Thymus (tissue), 14 donors: ENCODE measurements at places on chromosomes 3 and 15. TPM values are rescaled to one million over a fixed set of nuclear protein-coding genes. Genes with fewer than 3 reads are reported as not detected.
A peak's percentile ranks its signal among the peaks of the same experiment; 100 is the strongest.

DNA sequence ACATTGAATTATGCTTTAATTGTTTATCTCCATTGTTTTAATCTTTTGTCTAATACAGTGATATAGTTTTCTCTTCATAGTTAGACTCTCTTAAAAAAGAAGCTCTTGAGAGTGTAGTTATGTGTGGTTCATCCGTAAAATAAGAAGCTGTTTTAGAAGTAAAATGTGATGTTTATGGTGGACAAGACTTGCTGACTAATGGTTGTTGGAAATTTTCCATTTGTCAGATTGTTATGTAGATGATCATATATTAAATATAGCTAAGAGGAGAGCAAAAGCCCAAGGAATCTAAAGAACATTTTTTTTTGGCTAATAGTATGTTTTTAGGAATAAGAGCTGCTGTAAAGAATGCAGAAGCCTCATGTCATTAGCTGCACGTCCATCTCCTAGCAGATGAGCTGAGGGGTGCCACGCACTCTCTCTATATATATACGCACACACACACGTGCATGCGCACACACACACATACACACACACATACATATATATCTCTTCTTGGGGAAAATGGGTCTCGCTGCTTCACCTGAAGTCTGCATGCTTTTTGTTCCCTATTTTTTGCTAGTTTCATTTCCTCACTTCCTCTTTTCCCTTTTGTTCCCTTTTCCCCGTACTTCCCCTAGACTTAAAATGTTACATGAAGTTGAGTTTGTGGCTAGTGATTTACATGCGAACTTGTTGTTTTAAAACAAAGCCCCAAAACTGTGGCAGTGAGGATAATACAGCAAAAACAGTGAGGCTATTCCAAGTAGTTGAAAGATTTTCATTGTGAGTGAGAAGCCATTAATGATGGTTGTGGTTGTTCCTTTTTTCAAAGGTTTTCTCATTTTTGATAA, 107.8 kb downstream of the MBNL1 start:
- H3K4me3 ChIP-seq, result no peak overlapping the region
- DNase-seq, result peak; percentile 43
- no peaks in the 10 kb centered on the region for H3K27me3 ChIP-seq
- H3K27ac ChIP-seq, result no peak overlapping the region
- H3K36me3 ChIP-seq, result peaks cover 10% of the 10 kb centered on the region

CPN2 gene
- 0.07 TPM for polyA plus RNA-seq

UQCRC1 gene
- polyA plus RNA-seq, result 108 TPM

DNA sequence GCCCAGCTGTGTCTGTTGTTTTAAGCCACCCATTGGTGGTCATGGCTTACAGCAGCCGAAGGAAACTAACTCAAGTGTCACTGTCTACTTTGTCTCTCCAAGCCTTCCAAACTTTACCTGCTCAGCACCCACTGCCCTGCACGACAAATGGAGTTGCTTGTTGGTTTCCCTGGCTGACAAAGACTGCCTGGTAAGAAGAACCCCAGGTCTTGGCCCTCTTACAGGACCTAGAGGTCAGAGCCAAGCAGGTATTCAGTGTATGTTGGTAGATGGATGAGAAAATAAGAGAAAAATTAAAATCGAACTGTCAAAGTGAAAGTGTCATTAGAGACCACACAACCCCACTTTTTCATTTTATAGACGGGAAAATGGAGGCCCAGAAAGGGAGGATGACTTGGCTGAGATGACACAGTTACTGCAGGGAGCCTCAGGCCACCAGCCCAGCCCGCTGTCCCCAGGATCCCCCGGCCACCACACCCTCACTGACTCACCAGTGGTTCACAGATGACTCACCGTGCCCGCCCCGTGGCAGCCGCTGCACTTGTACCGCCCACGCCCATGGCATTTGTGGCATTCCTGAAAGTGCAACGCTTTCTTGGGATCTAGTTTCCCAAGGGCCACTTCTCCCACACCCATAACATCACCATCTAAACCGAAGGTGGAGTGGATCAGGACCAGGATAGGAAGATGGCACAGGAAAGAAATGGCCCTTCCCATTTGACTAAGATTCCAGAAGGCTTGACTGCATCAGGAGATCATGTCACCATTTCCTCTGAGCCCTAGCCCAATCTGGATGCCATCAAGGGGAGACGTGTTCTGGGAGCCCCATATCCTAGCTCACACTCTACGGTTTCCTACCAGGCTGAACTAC, 15.2 kb downstream of the SSUH2 start:
- H3K27ac ChIP-seq, result no peak overlapping the region
- no peak overlapping the region for H3K4me3 ChIP-seq
- H3K4me1 ChIP-seq, result no peaks in the 10 kb centered on the region

GRCh38 chr3:1632128-1632527, 466.5 kb upstream of the CNTN4 start:
- DNase-seq, result no peak
- H3K27ac ChIP-seq, result no peak overlapping the region
- no peaks in the 10 kb centered on the region for H3K27me3 ChIP-seq
- no peaks in the 10 kb centered on the region for H3K36me3 ChIP-seq

- peaks cover 5% of the 10 kb centered on the region for H3K27me3 ChIP-seq
- no peaks in the 10 kb centered on the region for H3K36me3 ChIP-seq
- H3K4me3 ChIP-seq, result no peak overlapping the region
- H3K4me1 ChIP-seq, result peaks cover 10% of the 10 kb centered on the region
Measured at GRCh38 chr15:69393831-69394491, 20.2 kb upstream of the KIF23 start.

VWA5B2 gene
- polyA plus RNA-seq, result 0.23 TPM

DNA sequence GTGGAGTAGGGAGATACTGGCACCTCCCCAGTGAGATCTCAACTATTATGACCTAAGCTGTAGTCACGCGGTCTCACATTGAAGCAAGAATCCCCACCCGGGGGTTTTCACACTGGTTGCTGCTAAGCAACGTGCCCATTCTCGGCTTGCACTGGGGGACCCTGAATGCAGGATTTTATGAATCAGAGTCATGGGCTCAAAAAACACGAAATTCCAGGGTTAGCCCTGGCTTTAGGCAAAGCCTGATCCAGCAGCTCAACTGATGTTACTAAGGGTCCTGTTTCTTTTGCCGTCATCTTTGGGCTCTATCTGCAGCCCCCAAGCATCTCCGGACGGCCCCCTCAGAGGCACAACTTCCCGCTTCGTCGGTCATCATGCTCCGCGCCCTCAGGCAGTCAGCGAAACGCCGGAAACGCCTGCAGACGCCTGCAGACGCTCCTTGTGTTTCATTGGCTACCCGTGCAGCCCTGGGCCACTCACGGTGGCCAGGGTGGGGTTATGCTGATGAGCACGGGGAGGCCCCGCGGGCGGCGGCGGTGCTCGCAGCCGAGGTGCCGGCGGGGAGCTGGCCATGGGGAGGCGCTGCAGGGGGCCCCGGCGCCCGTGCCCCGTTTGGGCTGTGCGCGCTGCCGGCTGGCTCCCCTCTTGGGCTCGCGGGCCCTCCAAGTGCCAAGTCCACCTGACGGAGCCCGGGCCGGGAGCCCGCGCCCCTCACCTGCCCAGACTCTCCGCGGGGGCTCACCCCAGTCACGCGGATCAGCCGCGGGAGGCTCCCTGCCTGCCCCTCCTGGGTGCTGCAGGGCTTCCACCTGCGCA, 25.8 kb downstream of the EFCC1 start:
- H3K27me3 ChIP-seq, result no peaks in the 10 kb centered on the region
- H3K4me3 ChIP-seq, result peak overlapping the region; percentile 59
- H3K27ac ChIP-seq, result peak overlapping the region; percentile 80
- no peaks in the 10 kb centered on the region for H3K36me3 ChIP-seq
- DNase-seq, result peak; percentile 80
- H3K4me1 ChIP-seq, result peaks cover 7% of the 10 kb centered on the region

- H3K36me3 ChIP-seq, result no peaks in the 10 kb centered on the region
- H3K27ac ChIP-seq, result no peak overlapping the region
- no peaks in the 10 kb centered on the region for H3K4me1 ChIP-seq
- no peak overlapping the region for H3K4me3 ChIP-seq
- no peaks in the 10 kb centered on the region for H3K27me3 ChIP-seq
Measured at GRCh38 chr15:70185251-70185711, 87.6 kb upstream of the TLE3 start.

- no peak overlapping the region for H3K4me3 ChIP-seq
- H3K4me1 ChIP-seq, result peaks cover 3% of the 10 kb centered on the region
- no peak overlapping the region for H3K27ac ChIP-seq
- no peaks in the 10 kb centered on the region for H3K36me3 ChIP-seq
Measured at GRCh38 chr3:197201791-197202452, 96.5 kb downstream of the DLG1 start.

ST3GAL6 gene
- 29.4 TPM for polyA plus RNA-seq

- H3K27ac ChIP-seq, result no peak overlapping the region
- no peak overlapping the region for H3K4me3 ChIP-seq
- DNase-seq, result no peak
- no peaks in the 10 kb centered on the region for H3K4me1 ChIP-seq
- no peaks in the 10 kb centered on the region for H3K27me3 ChIP-seq
Measured at GRCh38 chr3:133077688-133078087, 39.5 kb downstream of the TMEM108 start.

- H3K27ac ChIP-seq, result no peak overlapping the region
- no peak overlapping the region for H3K4me3 ChIP-seq
- no peak for DNase-seq
- no peaks in the 10 kb centered on the region for H3K4me1 ChIP-seq
Measured at GRCh38 chr15:75952525-75952924, 48.8 kb downstream of the FBXO22 start.

DNA sequence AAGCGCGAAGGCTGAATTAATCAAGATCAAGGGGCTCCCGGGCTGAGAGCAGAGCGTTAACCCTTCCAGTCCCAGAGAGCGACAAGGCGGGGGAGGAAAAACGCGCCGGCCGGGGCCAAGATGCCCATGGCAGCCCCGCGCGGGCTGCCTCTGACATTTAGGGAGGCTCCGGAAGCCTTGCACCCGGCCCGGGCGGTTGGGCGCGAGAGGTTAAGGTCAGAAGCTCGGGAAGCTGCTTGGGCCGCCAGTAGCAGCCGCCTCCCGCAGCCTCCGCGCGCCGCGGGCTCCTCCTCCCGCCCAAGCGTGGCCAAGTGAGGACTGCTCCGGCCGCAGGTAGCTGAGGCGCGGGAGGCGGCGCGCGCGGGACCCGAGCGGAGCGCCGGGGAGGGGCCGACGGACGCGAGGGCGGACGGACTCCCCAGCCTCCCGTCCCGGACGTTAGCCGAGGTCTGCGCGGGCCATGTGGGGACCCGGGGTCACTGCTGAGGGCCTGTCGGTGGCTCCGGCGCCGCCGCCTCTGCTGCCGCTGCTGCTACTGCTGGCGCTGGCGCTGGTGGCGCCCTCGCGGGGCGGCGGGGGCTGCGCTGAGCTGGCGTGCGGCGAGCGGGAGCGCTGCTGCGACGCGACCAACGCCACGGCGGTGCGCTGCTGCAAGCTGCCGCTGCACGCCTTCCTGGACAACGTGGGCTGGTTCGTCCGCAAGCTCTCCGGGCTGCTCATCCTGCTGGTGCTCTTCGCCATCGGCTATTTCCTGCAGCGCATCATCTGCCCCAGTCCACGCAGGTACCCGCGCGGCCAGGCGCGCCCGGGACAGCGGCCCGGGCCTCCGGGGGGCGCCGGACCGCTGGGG, at the start of gene C3orf80:
TSS of gene C3orf80 (plus strand) at position 247 of the 850 bp plus-strand sequence. CDS start at position 461, 214 bp downstream.
- no peak within 1 kb of the TSS for H3K27ac ChIP-seq
- DNase-seq, result peak; percentile 38
- H3K36me3 ChIP-seq, result no peaks in the 10 kb centered on the region
- H3K4me3 ChIP-seq, result peak within 1 kb of the TSS; percentile 31
- H3K27me3 ChIP-seq, result peaks cover 46% of the 10 kb centered on the region

SPTBN5 gene
- 1.6 TPM for polyA plus RNA-seq

USP8 gene
- polyA plus RNA-seq, result 29.9 TPM

DNA sequence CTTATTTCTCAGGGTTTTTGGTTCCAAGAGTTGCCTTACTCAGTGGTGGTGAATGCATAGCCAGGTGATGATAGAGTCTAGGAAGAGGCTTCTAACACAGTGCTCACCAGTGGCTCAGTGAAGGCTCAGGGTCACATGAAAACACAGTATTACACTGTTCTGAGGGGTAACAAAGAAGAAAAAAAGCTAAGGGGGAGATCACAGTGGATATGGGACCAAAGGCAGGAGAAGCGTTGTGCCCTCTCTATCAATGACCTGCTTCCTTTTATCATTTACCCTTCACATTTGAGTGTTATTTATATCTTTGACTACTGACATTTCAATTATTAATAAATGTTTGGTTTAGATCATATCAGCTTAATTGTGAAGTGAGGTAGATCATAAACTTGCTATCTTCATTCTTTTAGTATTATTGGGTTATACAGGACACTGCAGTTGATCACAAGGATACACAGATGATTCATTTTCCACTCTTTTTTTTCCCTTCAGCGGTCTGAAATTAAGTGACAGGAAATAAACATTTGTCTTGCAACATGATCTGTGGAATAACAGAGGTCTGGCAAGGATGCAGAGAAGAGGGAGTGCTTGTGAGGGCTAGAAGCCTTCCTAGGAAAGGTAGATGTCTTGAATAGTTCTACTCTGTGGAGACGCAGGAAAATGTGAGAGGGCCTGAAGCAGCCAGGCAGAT, 171.7 kb downstream of the C3orf38 start:
- no peaks in the 10 kb centered on the region for H3K27me3 ChIP-seq
- DNase-seq, result no peak
- H3K4me1 ChIP-seq, result no peaks in the 10 kb centered on the region
- no peaks in the 10 kb centered on the region for H3K36me3 ChIP-seq

GRCh38 chr3:197613199-197613598, 57.4 kb upstream of the BDH1 start:
- peaks cover 24% of the 10 kb centered on the region for H3K36me3 ChIP-seq
- no peak for DNase-seq

GRCh38 chr15:77981281-77982126, 96.0 kb downstream of the TBC1D2B start:
- H3K27me3 ChIP-seq, result no peaks in the 10 kb centered on the region
- no peak for DNase-seq
- no peak overlapping the region for H3K27ac ChIP-seq

- DNase-seq, result no peak
- no peaks in the 10 kb centered on the region for H3K36me3 ChIP-seq
- H3K4me3 ChIP-seq, result no peak overlapping the region
- H3K27me3 ChIP-seq, result no peaks in the 10 kb centered on the region
Measured at GRCh38 chr15:96064351-96064756, 266.1 kb upstream of the NR2F2 start.

DNA sequence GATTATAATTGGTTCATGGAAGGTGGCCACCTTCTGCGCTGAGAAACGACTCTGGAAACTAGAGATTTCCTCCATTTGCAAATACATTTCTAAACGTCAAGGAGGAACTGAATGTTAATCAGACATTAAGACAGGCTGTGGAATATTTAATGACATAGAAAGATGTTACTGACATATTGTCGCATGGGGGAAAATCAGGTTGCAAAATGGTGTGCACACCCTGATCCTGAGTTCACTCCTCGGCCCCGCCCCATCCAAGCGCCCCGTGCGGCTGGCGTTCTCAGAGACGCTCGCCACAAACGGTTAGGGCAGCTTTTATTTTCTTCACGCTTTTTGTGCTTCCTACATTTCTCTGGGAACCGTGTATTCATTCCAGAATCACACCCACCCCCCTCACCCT, 10.7 kb downstream of the H1-8 start:
- H3K27me3 ChIP-seq, result no peaks in the 10 kb centered on the region
- no peak overlapping the region for H3K4me3 ChIP-seq
- DNase-seq, result no peak
- peaks cover 23% of the 10 kb centered on the region for H3K36me3 ChIP-seq
- H3K27ac ChIP-seq, result peak overlapping the region; percentile 11
